A549 treated with CORT108297 at 1 μM for 4 hours (cell line): ENCODE measurements at places on chromosomes 6 and 20. TPM values are rescaled to one million over a fixed set of nuclear protein-coding genes. Genes with fewer than 3 reads are reported as not detected.

CTAGE9 gene
- not detected in 5 replicates for total RNA-seq

VPS16 gene
- total RNA-seq: 23.5 to 36.6 TPM (median 32.9 TPM) in 5 replicates

COL9A3 gene
- 0.37 to 0.84 TPM (median 0.55 TPM) in 5 replicates for total RNA-seq

SLC26A8 gene
- total RNA-seq: not detected in 5 replicates

TREML4 gene
- not detected in 5 replicates for total RNA-seq

PACRG gene
- total RNA-seq: 0.12 TPM in 1 of 5 replicates, not detected in the others

NEDD9 gene
- 30.3 to 45.7 TPM (median 40.6 TPM) in 5 replicates for total RNA-seq

THBS2 gene
- not detected in 5 replicates for total RNA-seq

LPA gene
- 0.01 to 0.06 TPM (median 0.02 TPM) in 3 of 5 replicates, not detected in the others for total RNA-seq

OPRM1 gene
- total RNA-seq: not detected in 5 replicates

TRIM10 gene
- 0.02 TPM in 1 of 5 replicates, not detected in the others for total RNA-seq

DEFB125 gene
- total RNA-seq: not detected in 5 replicates

DCDC2 gene
- 2.8 to 3.5 TPM (median 3.2 TPM) in 5 replicates for total RNA-seq

PACSIN1 gene
- 0.01 to 0.08 TPM (median 0.06 TPM) in 5 replicates for total RNA-seq

FANCE gene
- total RNA-seq: 2.8 to 3.5 TPM (median 3.3 TPM) in 5 replicates

DEFB126 gene
- not detected in 5 replicates for total RNA-seq

PGBD1 gene
- 4.6 to 6.0 TPM (median 4.8 TPM) in 5 replicates for total RNA-seq

ADAT2 gene
- 3.5 to 4.4 TPM (median 4.0 TPM) in 5 replicates for total RNA-seq

BTN1A1 gene
- 0.03 TPM in 1 of 5 replicates, not detected in the others for total RNA-seq

CRIP3 gene
- total RNA-seq: 0.44 to 1.1 TPM (median 0.52 TPM) in 5 replicates

HLA-DRA gene
- not detected in 5 replicates for total RNA-seq

NTSR1 gene
- total RNA-seq: 0.09 to 0.17 TPM (median 0.16 TPM) in 5 replicates

R3HDML gene
- total RNA-seq: 0.20 to 0.62 TPM (median 0.25 TPM) in 4 of 5 replicates, not detected in the other

SAMD5 gene
- total RNA-seq: 0.60 to 0.84 TPM (median 0.79 TPM) in 5 replicates

PRPH2 gene
- total RNA-seq: not detected in 5 replicates

RIN2 gene
- total RNA-seq: 26.6 to 29.8 TPM (median 29.4 TPM) in 5 replicates

OTOR gene
- total RNA-seq: not detected in 5 replicates

TSBP1 gene
- not detected in 5 replicates for total RNA-seq

CLIC5 gene
- total RNA-seq: not detected in 5 replicates

EMILIN3 gene
- 0.27 to 0.55 TPM (median 0.50 TPM) in 5 replicates for total RNA-seq

LY6G6C gene
- 0.09 to 0.12 TPM (median 0.10 TPM) in 3 of 5 replicates, not detected in the others for total RNA-seq

TMEM217 gene
- total RNA-seq: 0.54 to 1.3 TPM (median 0.75 TPM) in 5 replicates

KCNB1 gene
- 0.16 to 0.42 TPM (median 0.25 TPM) in 5 replicates for total RNA-seq

DHX35 gene
- 7.7 to 8.1 TPM (median 7.8 TPM) in 5 replicates for total RNA-seq

WFDC10A gene
- not detected in 5 replicates for total RNA-seq

DEF6 gene
- total RNA-seq: 0.03 to 0.07 TPM (median 0.06 TPM) in 3 of 5 replicates, not detected in the others

LY6G6D gene
- total RNA-seq: not detected in 5 replicates

IP6K3 gene
- total RNA-seq: 0.08 to 0.18 TPM (median 0.14 TPM) in 5 replicates

ZKSCAN3 gene
- total RNA-seq: 1.5 to 2.6 TPM (median 2.2 TPM) in 5 replicates

TRERF1 gene
- 5.9 to 8.4 TPM (median 7.7 TPM) in 5 replicates for total RNA-seq

PTGIS gene
- total RNA-seq: 0.04 to 0.09 TPM (median 0.07 TPM) in 3 of 5 replicates, not detected in the others

KIF13A gene
- 18.9 to 23.2 TPM (median 20.6 TPM) in 5 replicates for total RNA-seq

C2 gene
- 0.21 to 0.68 TPM (median 0.31 TPM) in 5 replicates for total RNA-seq

VGLL2 gene
- not detected in 5 replicates for total RNA-seq

RBBP8NL gene
- total RNA-seq: 0.15 to 0.24 TPM (median 0.20 TPM) in 5 replicates

CRISP3 gene
- total RNA-seq: not detected in 5 replicates

GINS1 gene
- total RNA-seq: 27.5 to 33.7 TPM (median 32.5 TPM) in 5 replicates

TCP11 gene
- not detected in 5 replicates for total RNA-seq

IYD gene
- not detected in 5 replicates for total RNA-seq

FAM184A gene
- total RNA-seq: 0.03 TPM in 1 of 5 replicates, not detected in the others
